NCI-H1930 (cell line): ENCODE measurements at places on chromosomes 5 and 9.

DNA sequence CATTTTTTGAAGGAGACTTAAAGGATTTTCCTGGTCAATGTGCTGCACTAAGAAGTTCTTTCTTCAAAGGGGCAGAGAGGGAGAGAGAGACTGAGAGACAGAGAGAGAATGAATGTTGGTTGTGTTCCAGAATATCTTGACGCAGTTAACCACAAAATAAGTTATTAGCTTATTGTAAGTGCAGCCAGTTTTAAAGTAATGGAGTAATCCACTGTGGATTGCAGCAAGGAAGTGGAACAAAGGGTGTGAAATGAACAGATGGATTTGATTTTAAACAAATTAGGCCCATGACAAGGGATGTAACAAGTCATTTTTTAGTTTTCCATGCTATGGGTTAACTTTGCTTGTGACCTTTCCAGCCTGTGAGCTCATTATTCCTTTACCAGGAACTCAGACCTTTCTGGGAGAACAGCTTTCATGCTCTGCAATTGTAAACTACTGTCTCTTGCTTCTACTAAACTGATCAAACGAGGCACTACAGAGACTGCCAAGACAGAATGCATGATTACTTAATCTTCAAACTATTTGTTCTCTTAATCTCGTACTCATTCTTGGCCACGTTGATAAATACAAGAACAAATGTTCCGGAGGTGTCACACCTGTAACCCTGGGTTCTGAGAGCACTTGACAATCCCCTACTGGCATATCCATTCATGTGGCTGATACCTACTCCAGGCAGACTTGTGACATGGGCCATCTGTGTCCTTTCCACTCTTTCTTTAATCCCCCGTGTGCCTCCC lies 131.1 kb downstream of the TLE1 start:
- DNase-seq = no peak

- DNase-seq = no peak
Observed at GRCh38 chr9:1050125-1050895, at the start of gene DMRT2. Gene DMRT2, plus strand, starts transcription at chr9:1050357. Its CDS starts 1,257 bp downstream, at chr9:1051614.

GRCh38 chr5:128084228-128085167 lies 932 bp downstream of the SLC12A2 start:
- no peak for DNase-seq

- no peak for DNase-seq
Observed at GRCh38 chr9:114769624-114770023, 36.2 kb downstream of the TNFSF15 start.

DNA sequence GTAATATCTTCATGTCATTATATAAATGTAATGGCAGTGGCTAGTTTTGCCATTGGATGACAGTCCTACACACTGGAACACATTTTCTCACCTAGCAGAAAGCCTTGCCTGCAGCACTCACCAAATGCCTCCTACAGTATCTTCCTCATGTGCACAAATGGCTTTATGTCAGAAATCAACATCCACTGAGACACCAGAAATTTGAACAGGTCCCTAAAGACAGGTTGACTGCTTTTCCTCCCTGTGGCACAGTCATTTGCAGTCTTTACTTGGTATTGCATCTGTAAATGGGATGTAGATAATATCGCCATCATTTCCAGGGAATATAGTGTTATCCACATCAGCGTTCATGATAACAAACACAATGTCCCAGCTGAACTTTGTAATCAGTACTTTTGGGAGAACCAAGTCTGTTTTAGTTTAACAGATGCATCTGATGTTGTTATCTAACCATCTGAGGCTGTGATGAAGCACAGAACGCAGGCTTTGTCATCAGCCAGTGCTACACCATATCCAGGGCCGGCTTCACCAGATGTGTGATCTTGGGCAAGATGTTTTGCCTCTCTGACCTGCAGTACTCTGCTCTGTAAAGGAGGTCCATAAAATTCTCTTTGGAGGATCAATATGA lies 83.9 kb upstream of the TAS2R1 start:
- DNase-seq = no peak

DNA sequence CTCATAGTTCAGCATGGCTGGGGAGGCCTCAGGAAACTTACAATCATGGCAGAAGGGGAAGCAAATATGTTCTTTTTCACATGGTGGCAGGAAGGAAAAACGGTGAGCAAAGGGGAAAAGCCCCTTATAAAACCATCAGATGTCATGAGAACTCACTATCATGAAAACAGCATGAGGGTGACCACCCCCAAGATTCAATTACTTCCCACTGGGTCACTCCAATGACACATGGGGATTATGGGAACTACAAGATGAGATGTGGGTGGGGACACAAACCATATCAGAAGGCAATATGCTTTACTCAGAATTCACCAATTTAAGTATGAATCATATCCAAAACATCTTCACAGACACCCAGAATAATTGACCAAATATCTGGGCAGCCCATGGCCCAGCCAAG lies 19.7 kb downstream of the MAT2B start:
- no peak for DNase-seq
